ENCODE measurements at places on chromosomes 12 and 14. TPM values are rescaled to one million over a fixed set of nuclear protein-coding genes. Genes with fewer than 3 reads are reported as not detected.

The ERBB3 gene
- total RNA-seq, result not detected

The SERPINA12 gene
- total RNA-seq, result not detected

The ZBTB39 gene
- 2.0 TPM for total RNA-seq

The SLC25A21 gene
- total RNA-seq, result 0.18 TPM

The TAS2R30 gene
- total RNA-seq, result 0.49 TPM

The RAB15 gene
- 7.6 TPM for total RNA-seq

The SLC5A8 gene
- not detected for total RNA-seq

The ETFBKMT gene
- total RNA-seq, result 3.2 TPM

The MMP19 gene
- total RNA-seq, result 40.3 TPM

The TMEM132C gene
- total RNA-seq, result 8.7 TPM

The DAO gene
- total RNA-seq, result not detected

The MSRB3 gene
- 42.6 TPM for total RNA-seq

The RNU4-1 gene
- total RNA-seq, result not detected

The TTC9 gene
- 0.16 TPM for total RNA-seq

The TMPRSS12 gene
- total RNA-seq, result not detected

The AMN gene
- total RNA-seq, result 0.90 TPM

The GLS2 gene
- not detected for total RNA-seq

The RSRC2 gene
- total RNA-seq, result 31.3 TPM

The REM2 gene
- not detected for total RNA-seq

The EXOC3L4 gene
- total RNA-seq, result 1.6 TPM

The TAS2R10 gene
- total RNA-seq, result not detected

The OR10AD1 gene
- total RNA-seq, result not detected

The RNF31 gene
- 24.2 TPM for total RNA-seq

The PPP1R1A gene
- not detected for total RNA-seq

The RABGGTA gene
- 25.9 TPM for total RNA-seq

The TMEM229B gene
- 3.6 TPM for total RNA-seq

The KCNA1 gene
- total RNA-seq, result not detected

Measured in cardiac atrium fibroblast (primary cell).